ENCODE measurements at places on chromosomes 13 and 19.
A peak's percentile ranks its signal among the peaks of the same experiment; 100 is the strongest.

- no peak for DNase-seq
Observed at GRCh38 chr19:2288338-2288817, 6.4 kb upstream of the PEAK3 start.

DNA sequence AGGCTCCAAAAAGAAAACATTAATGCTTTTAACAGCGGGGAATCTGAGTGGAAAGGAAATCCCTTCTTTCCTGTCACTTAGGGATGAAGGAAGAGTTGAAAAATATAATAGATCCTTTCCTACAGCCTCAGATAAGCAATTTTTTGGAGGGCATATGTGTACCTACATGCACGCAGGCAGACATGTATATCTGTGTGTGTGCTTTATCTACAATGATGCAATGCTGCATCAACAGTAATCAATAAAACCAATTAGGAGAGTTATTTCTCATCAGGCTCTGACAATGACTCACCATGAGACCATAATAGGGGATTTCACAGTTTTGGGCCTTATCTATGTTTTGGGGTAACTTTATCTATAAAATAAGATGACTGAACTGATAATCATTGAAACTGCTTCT lies 444.1 kb downstream of the ITGBL1 start:
- DNase-seq, result no peak

GRCh38 chr13:95091755-95092154 lies 209.5 kb downstream of the ABCC4 start:
- DNase-seq, result no peak

- DNase-seq, result peak; percentile 88
Observed at GRCh38 chr13:113009743-113010509, 40.9 kb downstream of the MCF2L start.

Measured in adrenal gland (tissue), 19 donors.